ENCODE measurements at places on chromosomes 1 and 21.

GRCh38 chr1:50917138-50918137 lies 42.6 kb downstream of the FAF1 start:
- peaks cover 19% of the 10 kb centered on the region for H3K4me1 ChIP-seq
- no peaks in the 10 kb centered on the region for H3K36me3 ChIP-seq
- no peak overlapping the region for H3K4me3 ChIP-seq
- no peak for DNase-seq

DNA sequence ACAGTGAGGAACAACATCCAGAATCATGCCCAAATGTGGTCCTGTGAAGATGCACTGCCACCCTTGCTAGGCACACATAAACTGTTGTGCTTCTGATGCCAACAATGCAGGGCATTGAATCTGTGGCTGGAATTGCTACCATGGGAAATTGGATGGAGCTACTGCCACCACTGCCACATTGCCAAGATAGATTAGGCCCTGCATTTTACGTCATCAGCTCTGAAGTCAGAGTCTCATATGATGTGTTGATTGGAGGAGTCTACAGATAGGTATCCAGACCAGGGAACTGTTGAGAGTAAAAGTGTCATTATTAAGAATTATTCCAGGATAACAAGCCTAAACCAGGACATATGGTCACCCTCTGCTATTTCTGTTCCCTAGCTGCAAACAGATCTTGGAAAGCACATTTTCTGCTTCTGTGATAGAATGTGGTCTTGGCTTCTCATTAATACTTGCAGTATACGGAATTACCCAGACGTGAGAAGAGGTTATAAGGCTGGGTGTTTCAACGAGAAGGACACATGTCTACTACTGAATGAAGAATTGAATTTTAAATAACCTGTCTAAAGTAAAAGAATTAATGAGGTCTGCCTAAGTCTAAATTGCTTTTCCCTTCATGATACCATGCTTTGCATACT lies 106.6 kb downstream of the TNNI3K start:
- DNase-seq: no peak
- H3K4me3 ChIP-seq: no peak overlapping the region
- no peaks in the 10 kb centered on the region for H3K36me3 ChIP-seq
- no peak overlapping the region for H3K27ac ChIP-seq

DNA sequence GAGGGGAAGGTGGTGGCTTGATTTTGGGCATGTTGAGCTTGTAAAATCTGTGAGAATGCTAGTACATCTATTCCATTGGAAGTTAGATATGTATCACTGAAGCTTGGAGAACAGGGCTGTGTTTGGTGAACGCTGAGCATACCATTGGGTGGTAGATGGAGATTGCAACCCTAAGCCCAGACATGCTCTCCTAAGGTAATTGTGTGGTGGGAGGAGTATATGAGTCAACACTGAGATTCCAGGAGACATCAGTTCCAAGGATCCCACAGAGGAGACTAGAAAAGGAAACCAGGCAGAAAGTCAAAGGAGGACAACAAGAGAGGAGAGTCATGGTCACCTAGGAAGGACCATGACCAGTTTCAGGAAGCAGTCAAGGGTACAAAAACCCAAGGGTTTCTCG lies 60.4 kb downstream of the KIF21B start:
- H3K36me3 ChIP-seq: peaks cover 2% of the 10 kb centered on the region
- H3K4me3 ChIP-seq: no peak overlapping the region
- no peaks in the 10 kb centered on the region for H3K4me1 ChIP-seq
- no peaks in the 10 kb centered on the region for H3K27me3 ChIP-seq
- DNase-seq: no peak

DNA sequence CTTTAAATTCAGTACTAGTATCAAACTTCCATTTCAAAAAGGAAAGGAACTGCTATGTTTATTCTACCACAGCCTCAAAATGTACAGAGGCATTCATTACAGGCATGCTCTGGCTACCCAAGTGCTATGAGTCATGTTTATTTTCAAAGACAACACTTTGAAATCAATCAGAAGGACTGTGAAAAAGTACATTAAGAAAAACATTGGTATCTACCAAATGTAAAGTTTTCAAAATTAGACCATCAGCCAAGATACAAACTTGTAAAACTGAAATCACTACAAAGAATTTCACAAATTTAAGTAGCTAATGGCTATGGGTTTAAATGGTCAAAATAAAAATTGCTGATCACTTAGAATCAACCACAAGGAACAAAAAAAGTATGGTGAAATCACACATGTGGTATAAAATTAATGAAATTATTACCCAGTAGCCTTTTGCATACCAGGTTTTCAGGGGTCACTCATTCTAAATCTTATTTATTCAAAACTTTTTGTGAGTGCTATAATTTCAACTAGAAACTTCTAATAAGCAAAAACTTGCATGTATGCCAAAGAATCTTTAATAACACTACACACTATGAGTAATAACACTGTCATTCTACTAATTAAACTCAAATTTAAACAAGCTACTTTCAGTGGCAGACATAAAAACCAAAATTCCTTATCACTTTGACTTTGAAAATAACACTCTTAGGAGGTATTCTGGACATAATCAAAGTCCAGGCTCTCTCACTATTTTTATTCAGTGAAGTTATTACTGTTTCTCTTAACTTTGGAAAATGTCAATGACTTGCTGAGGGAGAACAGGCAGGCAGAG lies 49.2 kb downstream of the ENAH start:
- no peak for DNase-seq
- no peak overlapping the region for H3K4me3 ChIP-seq
- H3K36me3 ChIP-seq: no peaks in the 10 kb centered on the region
- H3K27ac ChIP-seq: no peak overlapping the region

All from immature natural killer cell (primary cell).